ENCODE measurements at places on chromosomes 6 and 20.

DNA sequence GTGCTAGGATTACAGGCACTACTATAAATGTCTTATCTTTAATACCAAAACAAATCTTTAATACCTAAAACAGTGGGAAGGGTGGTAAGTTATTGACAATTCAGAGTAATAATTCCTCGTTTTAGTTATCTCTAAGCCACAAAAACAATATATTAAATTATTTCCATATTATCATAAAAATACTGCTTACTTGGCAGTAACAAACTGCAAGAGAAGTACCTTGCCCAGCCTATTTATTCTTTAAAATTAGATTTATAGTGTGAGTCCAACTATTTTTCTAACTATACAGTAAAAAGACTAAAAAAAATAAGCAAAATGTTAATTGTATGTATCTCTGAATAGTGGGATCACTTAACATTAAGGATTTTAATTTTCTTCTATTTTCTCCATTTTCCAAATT is 123.2 kb downstream of the HACE1 start:
- no peak for DNase-seq

- DNase-seq, result no peak
Measured at GRCh38 chr6:124463271-124463670, 499.0 kb upstream of the RNF217 start.

DNA sequence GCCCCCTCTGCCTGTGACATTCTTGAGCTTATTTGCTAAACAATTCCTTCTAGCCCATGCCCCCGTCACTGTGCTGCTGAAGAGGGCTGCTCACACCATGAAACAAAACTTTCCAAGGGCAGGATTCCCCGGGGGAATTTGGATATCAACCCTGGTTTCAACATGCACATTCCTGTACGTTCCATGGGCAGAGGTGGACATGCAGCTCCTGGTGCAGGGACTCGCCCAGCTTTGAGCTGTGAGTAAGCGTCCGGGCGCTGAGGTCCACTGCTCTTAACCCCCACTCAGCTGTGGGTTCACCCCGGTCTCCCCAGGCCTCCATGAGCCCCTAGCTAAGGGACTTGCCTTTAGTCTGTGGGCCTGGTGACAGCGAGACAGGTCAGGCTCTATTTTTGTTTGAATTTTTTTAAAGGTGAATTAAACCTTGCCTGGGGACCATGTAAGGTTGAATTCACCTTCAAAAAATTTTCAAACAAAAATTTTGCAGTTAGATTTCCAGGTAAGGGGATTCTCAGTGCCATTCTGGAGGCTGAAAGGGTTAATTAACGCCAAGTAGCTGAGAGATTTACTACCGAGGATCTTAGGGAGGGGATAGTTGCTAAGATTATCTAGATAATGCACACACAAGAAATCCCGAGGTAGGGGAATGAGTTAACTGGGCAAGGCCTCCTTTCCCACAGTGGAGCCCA is 70.3 kb upstream of the SLC22A23 start:
- DNase-seq, result no peak

- DNase-seq, result no peak
Measured at GRCh38 chr6:138374815-138375214, 2.9 kb upstream of the SMIM28 start.

GRCh38 chr6:69584913-69585729 is 211.7 kb downstream of the LMBRD1 start:
- DNase-seq, result no peak

- DNase-seq, result no peak
Measured at GRCh38 chr6:20415712-20416454, 14.2 kb downstream of the E2F3 start.

- DNase-seq, result no peak
Measured at GRCh38 chr6:89853068-89853467, 23.4 kb downstream of the CASP8AP2 start.

DNA sequence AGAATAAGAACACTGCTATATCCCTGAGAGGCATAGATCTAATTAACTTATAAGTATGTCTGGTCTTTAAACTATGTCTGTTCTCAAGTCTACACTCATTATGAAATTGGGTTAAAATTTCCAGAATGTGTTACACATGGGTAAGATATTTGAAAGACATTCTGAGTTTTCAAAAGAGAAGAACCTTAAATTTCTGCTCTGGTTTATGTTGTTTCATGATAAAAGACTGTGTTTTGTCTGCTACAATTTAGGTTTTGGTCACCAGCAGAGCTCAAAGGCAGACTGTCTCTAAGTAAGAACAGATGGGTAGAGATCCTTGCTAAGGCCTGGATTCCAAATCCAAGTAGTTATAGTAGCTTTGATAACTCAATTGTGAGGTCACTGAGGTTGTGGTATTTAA is 6.0 kb downstream of the STMND1 start:
- DNase-seq, result no peak

All from CD4-positive, alpha-beta T cell treated with Interferon alpha-2 for 1 hour (primary cell).